ENCODE measurements at places on chromosomes 3 and 15.

DNA sequence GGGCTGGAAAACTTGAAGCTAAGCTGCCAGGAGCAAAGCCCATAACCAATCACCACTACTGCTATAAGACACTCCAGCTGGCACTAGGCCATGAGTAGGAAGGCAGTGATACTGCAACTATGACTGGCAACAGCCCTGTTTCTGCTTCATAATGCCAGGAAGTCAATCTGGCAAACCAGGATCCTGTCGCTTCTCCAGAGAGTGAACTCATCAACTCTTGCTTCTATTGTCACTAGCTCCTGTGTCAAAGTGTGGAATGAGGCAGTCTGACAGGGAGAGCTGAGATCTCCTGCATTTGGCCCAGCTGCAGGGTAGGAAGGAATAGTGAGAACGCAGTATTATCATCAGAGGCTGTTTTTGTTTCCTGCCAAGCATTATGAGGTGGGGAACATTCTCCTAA, 105.3 kb downstream of the CTNNB1 start:
- no peaks in the 10 kb centered on the region for H3K36me3 ChIP-seq
- no peaks in the 10 kb centered on the region for H3K27me3 ChIP-seq
- no peak for DNase-seq

GRCh38 chr3:185549122-185549521, 3.3 kb downstream of the LIPH start:
- H3K4me1 ChIP-seq, result peaks cover 6% of the 10 kb centered on the region
- no peak for DNase-seq
- no peak overlapping the region for H3K4me3 ChIP-seq
- no peaks in the 10 kb centered on the region for H3K27me3 ChIP-seq
- H3K27ac ChIP-seq, result no peak overlapping the region

DNA sequence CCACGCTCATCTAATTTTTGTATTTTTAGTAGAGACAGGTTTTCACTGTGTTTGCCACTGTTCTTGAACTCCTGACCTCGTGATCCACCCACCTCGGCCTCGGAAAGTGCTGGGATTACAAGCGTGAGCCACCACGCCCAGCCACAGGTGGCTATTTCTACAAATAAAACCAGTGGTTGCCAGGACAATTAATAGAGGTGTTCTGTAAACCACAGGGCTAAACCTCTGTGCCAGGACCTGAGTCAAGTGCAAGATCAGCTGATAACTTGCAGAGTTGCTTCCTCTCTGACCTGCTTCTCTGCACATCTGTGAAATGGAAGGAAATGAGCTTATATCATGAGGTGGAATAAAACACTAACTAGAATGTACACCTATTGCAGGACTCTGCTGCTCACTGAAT, 72.8 kb downstream of the CD200R1L start:
- DNase-seq, result peak; percentile 52
- H3K27me3 ChIP-seq, result no peaks in the 10 kb centered on the region
- H3K36me3 ChIP-seq, result no peaks in the 10 kb centered on the region
- H3K4me3 ChIP-seq, result peak overlapping the region; percentile 56
- H3K27ac ChIP-seq, result peak overlapping the region; percentile 96
- H3K4me1 ChIP-seq, result peaks cover 47% of the 10 kb centered on the region

DNA sequence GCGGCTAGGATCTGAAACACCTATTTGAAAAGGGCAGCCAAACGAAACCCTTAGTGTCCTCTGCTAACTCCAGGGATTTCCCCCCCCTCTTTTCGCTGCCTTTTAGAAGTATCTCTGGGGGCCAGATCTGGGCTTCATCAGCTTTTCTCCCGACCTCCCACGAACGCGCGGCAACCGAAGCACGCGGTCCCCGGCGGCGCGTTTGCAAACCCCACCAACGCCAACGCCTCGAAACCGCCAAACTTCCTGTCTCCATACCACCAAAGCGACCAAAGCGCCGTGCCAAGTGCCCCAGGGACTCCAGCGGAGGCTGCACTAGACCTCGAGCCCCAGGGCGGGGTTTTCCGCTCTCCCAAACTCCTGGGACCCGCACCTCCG, 155.8 kb upstream of the FRMD4B start:
- no peak for DNase-seq
- no peak overlapping the region for H3K27ac ChIP-seq
- no peaks in the 10 kb centered on the region for H3K4me1 ChIP-seq
- peaks cover 13% of the 10 kb centered on the region for H3K27me3 ChIP-seq
- H3K4me3 ChIP-seq, result no peak overlapping the region
- H3K36me3 ChIP-seq, result no peaks in the 10 kb centered on the region

DNA sequence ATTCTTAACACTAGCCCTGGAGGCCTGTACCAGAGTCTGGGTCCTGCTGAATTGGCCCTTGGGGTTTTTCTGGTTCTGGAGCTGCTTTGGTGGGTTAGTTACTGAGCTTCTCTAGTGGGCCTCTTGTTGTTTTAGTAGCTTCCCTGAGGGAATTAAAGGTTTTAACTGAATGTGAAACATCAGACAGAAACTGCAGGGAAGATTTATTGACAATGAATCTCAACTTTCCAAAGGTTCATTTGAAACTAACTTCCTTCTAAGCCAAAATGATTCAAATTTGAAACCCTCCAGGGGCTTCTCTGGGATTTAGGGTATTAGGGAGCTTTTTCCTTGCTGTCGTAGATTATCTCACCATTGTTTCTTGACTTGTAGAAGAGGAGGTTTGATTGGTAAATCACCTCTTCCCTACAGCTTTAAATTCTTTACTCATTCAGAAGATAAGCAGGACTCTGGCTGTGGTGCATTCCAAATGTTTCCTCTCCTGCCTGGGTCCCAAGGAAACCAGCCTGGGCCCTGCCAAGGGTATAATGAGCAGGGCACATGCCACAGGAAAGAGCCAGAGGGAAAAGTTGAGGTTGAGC, 71.0 kb downstream of the TP63 start:
- no peak for DNase-seq
- H3K27me3 ChIP-seq, result peaks cover 2% of the 10 kb centered on the region
- H3K4me1 ChIP-seq, result no peaks in the 10 kb centered on the region
- H3K36me3 ChIP-seq, result no peaks in the 10 kb centered on the region
- H3K4me3 ChIP-seq, result no peak overlapping the region
- H3K27ac ChIP-seq, result no peak overlapping the region

Measured in memory B cell (primary cell).